M059J (cell line): ENCODE measurements at places on chromosomes 16 and 17. TPM values are rescaled to one million over a fixed set of nuclear protein-coding genes. Genes with fewer than 3 reads are reported as not detected.
A peak's percentile ranks its signal among the peaks of the same experiment; 100 is the strongest.

DNA sequence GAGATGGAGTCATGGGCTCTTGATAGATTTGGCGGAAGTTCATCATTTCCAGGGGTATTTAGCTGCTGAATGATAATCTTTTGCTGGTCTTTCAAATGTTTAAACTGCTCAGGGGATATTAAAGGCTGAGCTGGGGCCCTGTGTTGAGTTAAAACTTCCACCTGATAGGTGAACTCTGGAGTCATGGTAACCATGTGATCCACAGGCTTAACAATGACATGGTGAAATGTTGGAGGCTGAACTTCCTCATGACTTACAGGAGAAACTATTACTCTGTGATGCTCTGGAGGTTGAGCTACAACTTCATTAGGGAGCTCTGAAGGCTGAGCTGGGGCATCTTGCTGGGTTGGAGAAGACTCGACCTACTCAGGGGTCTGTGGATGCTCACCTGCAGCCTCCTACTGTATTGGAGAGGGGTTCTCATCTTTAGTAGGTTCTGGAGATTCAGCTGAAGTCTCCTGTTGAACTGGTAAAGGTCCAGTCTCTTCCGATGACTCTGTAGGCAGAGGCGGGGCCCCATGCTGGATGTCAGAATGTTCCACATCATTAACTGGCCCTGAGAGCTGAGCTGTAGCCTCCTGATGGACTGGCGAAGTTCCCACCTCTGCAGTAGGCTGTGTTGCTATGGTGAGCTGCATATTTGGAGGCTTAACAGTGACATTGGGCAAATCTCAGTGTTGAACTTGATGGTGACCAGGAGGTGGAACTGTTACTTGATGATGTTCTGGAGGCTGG is 24.2 kb downstream of the RDM1 start:
- peak; percentile 28 for DNase-seq

- peak; percentile 47 for DNase-seq
These were observed 147.0 kb downstream of the HS3ST4 start for GRCh38 chr16:25838724-25839186.

DNA sequence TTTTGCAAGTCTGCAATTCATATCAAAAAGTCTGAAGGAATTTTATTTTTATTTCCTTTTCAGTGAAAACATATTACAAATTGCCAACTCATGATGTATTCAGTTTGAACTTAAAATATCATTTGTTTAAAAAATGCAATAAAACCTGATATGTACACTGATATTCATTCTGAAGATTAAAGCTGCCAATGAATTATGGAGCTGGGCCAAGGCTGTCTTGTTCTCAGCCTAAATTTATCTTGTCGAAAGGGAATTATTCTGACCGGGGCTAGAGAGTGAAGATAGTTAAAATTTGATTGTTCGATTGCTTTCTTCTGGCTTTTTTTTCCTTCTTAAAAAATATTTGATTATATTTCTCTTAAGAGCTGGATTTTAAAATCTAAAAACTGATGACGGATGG is 54.0 kb upstream of the RBFOX1 start:
- no peak for DNase-seq

GRCh38 chr17:29734640-29735039 is 111.9 kb upstream of the CORO6 start:
- no peak for DNase-seq

Gene WWOX
- 13.7 and 22.4 TPM in 2 replicates for total RNA-seq

DNA sequence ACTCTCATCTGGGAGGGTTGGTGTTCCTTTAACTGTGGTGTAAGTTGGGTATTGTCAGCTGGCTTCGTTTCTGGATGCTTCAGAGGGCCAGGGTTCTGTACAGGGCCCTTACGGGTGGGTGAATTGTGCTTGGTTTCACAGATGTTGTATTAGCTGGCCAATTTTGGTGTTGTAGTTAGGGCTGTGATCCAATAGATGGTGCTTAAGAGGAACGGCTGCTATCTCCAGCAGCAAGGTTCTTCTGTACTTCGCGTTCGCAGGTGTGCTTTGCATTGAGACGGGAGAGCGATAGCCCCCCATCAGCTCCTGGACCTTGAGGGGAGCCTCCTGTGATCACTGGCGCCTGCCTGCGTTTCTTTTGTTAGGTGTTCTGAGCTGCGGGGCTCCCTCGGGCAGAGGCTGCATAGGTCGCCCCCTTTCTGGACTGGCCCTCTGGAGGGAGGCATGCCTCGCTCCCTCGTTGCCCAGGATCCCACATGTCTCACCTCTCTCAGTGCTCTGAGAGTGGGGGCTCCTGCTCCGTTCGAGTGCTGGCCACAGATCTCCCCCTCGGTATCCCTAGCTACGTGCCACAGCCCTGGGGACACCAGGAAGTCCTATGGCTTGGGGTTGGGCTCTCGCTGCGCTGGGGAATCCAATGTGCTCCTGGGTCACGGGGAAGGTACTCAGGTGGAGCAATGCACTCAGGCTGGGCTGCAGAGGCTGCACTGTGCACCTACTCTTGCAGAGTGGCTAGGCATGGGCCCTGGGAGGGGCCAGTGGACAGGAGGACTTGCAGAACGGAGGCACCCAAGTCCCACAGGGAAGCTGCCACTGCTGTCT is 837 bp upstream of the PRDM7 start:
- peak; percentile 46 for DNase-seq
